OCI-M1 (cell line): ENCODE measurements at places on chromosomes 1 and 21.
A peak's percentile ranks its signal among the peaks of the same experiment; 100 is the strongest.

GRCh38 chr1:206754011-206754410 lies 16.6 kb upstream of the IL19 start:
- DNase-seq, result no peak

- DNase-seq, result no peak
These were observed 28.4 kb downstream of the FCRL5 start for GRCh38 chr1:157523774-157524493.

GRCh38 chr1:232132572-232132971 lies 497.4 kb downstream of the SIPA1L2 start:
- DNase-seq, result no peak

GRCh38 chr1:8874230-8875201 lies 4.0 kb downstream of the ENO1 start:
- DNase-seq, result no peak

DNA sequence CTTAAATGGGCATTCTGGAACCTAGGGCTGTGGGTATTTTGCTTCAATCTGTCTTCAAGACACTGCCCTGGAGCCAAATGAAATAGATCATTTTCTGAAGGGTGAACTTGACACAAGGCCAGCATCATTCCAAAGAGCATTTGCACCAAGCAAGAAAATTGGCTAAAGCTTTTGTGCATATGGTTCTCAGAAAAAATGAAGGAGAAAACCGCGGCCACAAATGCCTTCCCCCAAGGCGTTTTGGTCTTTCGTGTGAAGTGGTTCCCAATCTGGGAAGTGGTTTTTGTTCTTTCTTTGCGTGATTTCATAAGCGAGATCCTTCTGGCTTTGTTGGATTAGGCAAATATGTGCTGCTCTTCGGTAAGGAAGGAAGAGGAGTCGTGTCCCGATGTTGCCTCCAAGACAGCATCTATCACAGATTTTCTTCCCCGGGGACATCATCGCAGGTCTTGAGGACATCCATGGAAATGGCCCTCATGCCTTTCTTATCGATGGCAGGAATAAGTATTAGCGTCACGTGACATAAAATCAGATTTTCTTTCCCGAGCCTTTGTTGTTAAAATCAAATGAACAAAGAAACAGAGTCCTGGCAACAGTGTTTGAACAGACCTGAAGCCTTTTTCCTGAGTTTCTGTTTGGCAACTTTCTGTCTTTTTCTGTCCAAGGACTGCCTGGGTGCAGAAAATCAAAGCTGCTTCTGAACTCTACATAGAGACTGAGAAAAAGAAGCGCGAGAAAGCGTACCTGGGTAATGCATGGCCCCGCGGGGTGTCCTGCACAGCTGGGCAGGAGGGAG lies 31.0 kb downstream of the ATP5PO start:
- no peak for DNase-seq

- DNase-seq, result no peak
These were observed 730.3 kb downstream of the PTPRU start for GRCh38 chr1:29966526-29967045.

DNA sequence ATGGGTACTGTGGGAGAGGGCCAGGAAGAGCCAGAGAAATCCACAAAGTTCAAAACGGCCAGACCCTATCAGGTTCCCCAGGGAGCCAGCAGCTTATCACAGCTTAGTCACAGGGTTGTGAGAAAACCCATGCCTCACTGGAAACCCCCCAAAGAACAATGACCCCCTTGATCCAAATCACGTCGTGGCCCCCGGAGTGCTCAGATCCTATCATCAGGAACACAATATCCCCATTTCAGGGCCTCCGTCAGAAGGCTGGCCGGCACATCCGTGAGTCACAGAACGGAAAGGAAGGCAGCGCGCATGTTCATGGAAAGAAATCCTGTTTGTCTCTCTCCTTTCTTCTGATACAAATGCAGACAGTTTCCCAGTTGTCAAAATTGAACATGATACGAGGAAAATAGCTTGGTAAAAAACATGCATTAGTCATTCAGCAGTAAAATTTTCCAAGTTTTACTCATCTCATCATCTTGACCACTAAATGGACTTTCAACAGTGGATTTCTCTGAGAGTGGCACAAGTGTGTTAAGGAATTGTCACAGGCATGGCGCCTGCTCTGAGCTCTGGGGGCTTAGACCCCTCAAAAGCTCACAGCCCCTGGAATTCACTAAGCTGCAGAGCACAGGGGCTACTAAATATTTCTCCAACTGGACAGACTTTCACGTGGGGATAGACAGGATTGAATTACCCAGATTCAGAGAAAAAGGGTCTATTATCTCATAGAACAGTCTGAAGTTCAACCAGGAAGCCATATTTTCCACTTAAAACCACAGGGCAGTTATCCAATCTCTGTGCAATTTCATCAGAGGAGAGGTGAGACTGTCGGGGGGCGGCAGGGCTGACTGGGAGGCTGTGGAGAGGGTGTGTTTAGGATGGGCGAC lies 124.8 kb downstream of the RIPK4 start:
- DNase-seq, result no peak

- no peak for DNase-seq
These were observed 51.2 kb downstream of the PLXNA2 start for GRCh38 chr1:208192995-208193394.

- peak; percentile 54 for DNase-seq
These were observed 1.2 kb downstream of the VAV3 start for GRCh38 chr1:107963601-107964335.

GRCh38 chr1:77825131-77825709 lies 45.8 kb downstream of the MIGA1 start:
- DNase-seq, result peak; percentile 83

DNA sequence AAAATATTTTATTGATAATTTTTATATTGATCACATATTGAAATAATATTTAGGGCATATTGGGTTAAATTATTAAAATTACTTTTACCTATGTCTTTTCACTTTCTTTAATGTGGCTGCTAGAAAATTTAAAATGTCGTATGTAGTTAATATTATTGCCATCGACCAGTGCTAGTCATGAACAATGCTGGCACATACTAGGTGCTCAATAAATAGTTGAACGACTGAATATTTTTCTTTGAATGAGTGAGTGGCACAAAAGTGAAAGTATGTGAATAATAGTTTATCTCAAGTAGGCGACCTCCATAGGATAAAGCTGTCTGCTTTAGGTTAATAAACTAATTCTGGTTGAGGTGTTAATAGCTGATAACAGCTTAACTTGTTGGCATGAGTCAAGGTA lies 150.8 kb upstream of the FGGY start:
- DNase-seq, result no peak

- peak; percentile 62 for DNase-seq
These were observed 1.7 kb upstream of the ADAR start for GRCh38 chr1:154609398-154610380.

- peak; percentile 34 for DNase-seq
These were observed 256.9 kb downstream of the PTBP2 start for GRCh38 chr1:96978444-96978843.

DNA sequence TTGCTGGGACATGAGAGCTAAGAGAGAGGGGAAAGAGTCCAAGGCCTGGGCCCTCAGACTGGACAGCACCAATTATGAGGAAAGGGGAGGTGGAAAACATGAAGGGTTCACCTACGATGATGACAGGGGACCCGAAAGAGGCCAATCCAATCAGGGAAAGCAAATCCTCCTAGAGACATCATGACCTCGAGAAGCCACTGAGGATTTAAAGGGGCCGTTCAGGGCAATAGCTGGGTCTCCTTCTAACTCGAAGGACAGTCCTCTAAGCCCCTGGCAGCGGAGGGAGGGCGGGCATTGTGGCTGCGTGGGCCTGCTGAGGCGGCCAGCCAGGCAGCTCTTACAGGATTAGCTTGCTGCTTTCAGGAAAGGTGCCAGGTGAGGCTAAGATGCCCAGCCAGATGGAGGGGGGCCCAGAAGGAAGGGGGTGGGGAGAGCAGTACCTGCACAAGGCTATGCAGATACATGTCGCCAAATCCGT lies 7.4 kb downstream of the MEF2D start:
- DNase-seq, result peak; percentile 60

- no peak for DNase-seq
These were observed 41.3 kb downstream of the ARID4B start for GRCh38 chr1:235286667-235287066.

- peak; percentile 54 for DNase-seq
These were observed 80.7 kb upstream of the TNR start for GRCh38 chr1:175824079-175824478.

DNA sequence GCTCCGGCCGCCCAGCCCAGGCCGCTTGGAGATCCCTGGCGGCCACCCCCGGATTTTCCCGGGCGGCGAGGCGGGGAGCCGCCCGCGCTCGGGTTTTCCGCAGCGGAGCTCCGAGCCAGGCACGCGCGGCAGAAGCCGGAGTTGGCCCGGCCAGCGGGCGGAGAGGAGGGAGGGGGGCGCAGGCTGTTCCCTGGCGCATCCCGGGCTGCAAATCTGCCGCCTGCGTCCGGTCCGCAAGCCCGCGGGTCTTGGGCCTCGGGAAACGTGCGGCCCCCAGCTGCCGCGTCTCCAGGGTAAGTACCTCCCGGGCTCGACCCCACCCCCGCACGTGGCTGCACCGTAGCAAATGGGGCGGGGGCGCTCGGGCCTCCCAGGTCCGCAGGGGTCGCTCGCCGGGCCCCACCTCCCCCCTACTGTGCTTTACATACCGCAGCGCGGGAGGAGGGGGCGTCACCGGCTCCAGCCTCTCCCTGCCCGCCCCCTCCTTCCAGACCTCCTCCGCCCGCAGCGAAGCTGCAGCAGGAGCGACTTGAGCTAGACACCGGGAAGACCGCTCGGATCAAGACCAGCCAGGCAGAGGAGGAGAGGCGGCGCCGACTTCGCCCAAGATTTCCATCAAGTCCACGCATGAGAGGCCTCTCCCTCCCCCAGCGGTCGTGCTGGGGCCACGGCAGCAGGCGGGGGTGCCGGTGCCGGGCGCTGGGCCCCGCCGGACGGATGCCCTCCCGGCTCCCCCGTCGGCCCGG lies 1.6 kb downstream of the TMEM200B start:
- no peak for DNase-seq

DNA sequence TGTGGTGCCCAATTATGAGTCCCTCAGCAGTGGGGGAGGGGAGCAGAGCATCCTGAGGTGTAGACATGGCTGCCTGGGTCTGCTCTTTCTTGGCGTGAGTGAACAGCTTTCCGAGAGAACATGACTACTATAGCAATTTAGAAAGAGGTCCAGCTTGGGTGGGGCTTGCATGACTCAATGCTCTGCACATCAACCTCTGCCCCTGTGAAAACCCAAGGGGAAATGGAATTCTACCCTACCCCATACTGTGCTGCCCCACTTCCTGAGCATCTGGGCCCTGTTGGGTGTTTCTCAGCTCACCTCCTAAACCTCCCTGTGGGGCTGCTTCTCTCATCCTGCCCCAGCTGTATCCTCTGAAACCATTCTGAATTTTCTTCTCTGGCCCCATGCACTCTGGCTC lies 8.2 kb upstream of the AZIN2 start:
- DNase-seq, result no peak

GRCh38 chr1:234611225-234611846 lies 1.4 kb upstream of the IRF2BP2 start:
- peak; percentile 96 for DNase-seq

DNA sequence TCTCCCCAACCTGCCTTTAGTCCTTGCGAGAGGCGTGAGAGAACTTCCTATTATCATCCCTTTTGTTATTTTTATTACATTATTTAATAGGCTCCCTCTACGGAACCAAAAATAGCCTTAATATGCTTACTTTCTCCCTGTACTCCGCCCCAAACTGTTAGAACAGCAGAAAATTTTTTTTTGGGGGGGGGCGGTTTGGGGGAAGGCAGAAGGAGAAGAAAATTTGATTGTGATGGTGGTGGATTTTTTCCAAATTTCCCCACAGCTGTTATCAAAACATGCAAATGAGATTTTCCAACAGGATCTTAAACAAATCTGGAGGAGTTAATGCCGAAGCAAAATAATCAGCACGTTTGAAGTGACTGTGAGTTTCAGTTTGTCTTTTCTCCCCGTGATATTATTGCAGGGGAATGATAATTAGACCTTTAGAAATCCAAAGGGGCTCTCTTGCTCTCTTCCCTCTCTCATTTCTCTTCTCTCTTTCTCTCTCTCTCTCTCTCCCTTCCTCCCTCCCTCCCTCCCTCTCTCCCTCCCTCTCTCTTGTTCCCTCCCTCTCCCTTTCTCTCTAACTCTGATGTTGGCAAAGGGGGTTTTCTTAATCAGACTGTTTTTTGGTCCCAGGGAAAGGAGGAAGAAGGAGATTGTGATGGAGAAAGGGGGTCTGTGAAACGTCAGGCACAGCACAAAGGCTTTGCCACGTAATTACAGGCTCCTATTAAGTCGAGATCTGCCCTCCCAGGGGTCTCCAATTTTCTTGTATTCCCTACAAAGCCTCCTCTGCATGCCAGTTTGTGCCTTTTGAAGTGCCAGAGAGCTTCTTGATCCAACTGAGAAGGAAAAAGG lies 1.1 kb upstream of the PRRX1 start:
- no peak for DNase-seq

DNA sequence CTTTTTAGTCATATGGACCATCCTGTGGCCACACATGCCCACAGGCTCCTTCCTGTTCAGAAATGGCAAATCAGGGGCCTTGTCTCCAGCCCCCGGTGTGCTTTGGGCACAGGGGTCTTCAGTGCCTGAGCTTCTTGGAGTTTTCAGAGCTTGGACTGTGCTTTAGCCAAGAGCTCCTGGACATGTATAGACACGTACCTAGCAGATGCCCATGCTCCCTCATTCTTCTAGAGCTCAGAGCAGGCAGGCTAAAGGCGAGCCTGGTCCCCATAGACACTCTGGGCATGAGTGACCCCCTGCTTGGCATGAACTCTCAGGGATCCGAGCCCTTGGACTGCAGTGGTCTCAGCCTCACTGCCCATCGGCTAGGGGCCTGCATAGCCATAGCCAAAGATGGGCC lies 106.8 kb downstream of the EPHB2 start:
- DNase-seq, result no peak

GRCh38 chr1:32592943-32593342 lies 53.7 kb downstream of the ZBTB8A start:
- no peak for DNase-seq

DNA sequence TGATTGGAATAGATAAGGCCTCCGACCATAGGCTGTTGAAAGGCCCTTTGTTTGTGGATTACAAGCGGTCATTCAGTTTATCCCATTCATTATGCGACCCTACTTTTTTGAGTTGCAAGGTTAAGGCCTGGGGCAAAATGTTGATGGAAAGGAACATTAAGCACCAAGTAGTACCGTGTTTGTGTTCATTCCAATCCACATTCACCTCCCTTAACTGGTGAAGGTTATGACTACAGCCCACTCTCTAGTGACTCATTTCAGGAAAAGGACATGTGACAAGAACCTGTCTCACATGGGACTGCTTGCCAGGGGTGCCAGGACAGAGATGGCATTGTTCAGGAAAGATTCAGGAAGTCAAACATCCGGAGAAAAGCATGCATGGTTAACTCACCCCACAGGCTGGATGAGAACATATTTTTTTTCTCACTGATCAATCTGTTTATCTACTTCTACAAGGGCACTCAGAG lies 81.6 kb downstream of the CD58 start:
- DNase-seq, result no peak
